ENCODE measurements at places on chromosomes 3 and 15. TPM values are rescaled to one million over a fixed set of nuclear protein-coding genes. Genes with fewer than 3 reads are reported as not detected.

Gene AVEN
- 16.5 TPM for total RNA-seq

DNA sequence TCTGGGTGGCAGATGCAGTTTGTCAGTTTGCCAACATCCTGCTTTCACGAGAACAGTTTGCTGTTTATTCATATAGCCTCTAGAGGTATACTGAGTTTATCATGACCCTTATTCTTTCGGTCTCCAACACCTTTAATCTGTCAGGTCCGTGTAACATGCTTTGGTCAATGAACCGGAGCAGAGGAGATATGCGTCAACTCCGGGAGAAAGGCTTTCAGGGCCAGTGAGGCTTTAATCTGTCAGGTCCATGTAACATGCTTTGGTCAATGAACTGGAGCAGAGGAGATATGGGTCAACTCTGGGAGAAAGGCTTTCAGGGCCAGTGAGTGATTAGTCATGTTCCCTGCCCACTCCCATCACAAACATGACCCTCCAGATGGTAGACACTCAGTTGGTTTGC, 16.9 kb upstream of the GPD1L start:
- no peak for DNase-seq

- DNase-seq, result no peak
Measured at GRCh38 chr3:26271848-26272247, 350.7 kb upstream of the LRRC3B start.

Gene PTPRG
- 15.7 TPM for total RNA-seq

DNA sequence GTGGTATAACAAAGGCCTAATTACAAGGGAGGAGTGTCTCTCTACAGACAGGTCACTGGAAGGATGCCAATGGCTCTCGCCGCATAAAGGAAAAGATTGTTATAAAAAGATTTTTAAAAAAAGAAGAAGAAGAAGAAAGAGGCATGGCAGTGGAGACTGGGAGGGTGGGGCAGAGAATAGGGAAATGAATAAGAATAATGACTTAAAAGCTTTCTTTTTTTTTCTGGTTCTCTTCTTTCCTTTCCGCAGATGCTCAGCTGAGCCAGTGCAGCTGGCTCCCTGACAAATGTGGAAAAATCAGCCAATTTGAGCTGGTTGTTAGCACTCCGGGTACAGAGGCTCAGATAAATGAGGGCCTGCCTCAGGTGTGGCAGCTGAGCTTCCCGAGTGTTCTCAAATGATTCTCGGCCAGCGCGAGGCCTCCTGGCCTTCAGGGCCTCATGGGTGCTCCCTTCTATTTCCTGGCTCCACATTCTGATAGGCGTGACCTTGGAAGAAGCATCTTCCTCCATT, 234.1 kb downstream of the RORA start:
- no peak for DNase-seq

Gene LINGO1
- not detected for total RNA-seq

GRCh38 chr3:15497964-15498363, 23.5 kb downstream of the COLQ start:
- no peak for DNase-seq

Gene TIMP4
- total RNA-seq, result 0.52 TPM

GRCh38 chr3:18752273-18752934, 327.3 kb upstream of the SATB1 start:
- DNase-seq, result no peak

- no peak for DNase-seq
Measured at GRCh38 chr3:134394380-134394779, 20.1 kb upstream of the AMOTL2 start.

Gene NEK10
- total RNA-seq, result 1.8 TPM

DNA sequence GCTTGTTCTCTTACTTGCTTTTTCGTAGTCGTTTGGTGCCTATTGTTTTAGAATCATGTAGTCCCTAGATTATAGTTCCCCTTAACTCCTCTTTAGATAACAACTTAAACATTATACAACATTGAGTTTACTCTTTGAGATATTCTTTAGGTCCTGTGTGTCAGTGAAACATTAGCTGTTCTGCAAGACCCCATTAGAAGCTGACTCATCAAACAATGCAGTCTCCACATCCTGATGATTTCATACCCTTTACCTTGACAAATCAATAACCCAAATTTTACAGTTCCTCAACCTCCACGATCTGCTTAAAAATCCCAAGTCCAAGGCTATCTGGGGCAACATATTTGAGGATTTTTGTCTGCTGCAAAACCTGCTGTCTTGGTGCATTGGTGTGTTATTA, 582.9 kb downstream of the NSUN3 start:
- no peak for DNase-seq

DNA sequence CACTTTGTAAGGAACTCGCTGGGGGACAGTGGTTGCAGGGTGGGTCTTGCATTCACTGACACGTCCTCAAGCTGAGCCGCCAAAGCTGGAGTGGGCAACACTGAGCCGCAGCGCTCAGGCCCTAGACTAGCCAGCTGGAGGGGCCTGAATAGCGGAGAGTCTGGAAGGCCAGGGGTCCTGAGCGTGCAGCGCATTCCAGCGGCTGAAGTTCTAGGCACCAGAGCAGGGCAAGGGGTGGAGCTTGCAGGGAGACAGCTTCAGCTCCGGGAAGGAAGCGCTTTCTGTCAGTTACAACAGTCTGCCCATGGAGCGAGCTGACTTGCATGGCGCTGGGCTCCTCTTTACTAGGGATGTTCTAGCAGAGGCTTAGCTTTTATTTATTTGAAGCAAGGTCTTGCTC, 2.7 kb downstream of the MAP6D1 start:
- no peak for DNase-seq

DNA sequence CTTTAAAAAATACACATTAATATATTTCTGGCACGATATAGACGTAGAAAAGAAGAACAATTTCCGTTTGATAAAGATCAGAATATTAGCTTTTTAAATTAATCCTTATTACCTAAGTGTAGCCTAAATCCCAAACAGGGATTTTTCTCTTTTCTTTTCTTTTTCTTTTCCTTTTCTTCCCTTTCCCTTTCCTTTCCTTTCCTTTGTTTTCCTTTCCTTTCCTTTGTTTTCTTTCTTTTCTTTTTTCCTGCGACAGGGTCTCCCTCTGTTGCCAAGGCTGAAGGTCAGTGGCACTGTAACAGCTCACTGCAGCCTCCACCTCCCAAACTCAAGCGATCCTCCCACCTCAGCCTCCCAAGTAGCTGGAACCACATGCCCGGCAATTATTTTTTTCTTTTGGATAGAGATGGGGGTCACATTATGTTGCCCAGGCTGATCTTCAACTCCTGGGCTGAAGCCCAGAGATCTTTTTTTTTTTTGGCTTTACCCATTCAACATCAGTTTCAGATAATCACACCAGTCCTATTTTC, 1.8 kb upstream of the USF3 start:
- DNase-seq, result no peak

GRCh38 chr3:354432-354831, 157.9 kb downstream of the CHL1 start:
- peak; percentile 61 for DNase-seq

DNA sequence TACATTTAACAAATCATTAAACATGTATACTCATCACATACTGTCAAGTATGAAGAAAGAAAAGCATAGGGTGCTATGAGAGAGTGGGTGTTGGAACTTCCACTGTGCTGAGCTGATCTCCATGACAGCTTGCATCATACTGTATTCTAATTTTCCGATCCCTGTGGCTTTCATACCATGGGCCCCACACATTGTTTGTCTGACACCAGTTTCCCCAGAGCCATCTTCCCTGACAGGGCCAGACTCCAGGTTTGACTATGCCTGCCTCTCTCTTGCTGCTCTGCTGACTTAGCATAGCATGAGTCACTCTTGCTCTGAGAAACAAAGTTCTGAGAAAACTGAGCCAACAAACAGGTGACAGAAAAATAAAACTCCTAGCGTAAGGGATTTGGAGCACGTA, 37.0 kb upstream of the CASR start:
- no peak for DNase-seq

GRCh38 chr15:63497642-63498467, 6.5 kb upstream of the USP3 start:
- no peak for DNase-seq

DNA sequence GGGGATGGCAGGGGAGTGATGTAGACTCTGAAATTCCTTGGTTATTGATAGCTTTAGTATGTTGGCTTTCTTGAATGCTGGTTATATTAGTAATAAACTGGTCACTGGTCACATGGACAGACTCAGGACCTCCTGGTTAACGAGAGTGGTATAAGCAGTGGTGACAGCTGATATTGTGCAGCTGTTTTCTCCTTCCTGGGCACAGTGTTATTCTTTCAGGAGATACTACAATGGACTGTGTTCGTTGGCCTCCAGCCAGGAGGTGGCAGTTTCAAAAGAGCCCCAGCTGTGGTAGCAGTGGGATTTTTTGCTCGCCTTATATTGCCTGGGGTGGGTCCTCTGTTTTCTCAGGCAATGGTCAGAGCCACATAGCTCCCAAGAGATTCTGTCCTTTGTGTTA, 181.6 kb upstream of the RBMS3 start:
- peak; percentile 4 for DNase-seq

- DNase-seq, result peak; percentile 78
Measured at GRCh38 chr3:4976109-4976508, 3.1 kb upstream of the BHLHE40 start.

GRCh38 chr3:150174179-150174578, 203.5 kb upstream of the PFN2 start:
- no peak for DNase-seq

Gene C2CD4A
- total RNA-seq, result not detected

DNA sequence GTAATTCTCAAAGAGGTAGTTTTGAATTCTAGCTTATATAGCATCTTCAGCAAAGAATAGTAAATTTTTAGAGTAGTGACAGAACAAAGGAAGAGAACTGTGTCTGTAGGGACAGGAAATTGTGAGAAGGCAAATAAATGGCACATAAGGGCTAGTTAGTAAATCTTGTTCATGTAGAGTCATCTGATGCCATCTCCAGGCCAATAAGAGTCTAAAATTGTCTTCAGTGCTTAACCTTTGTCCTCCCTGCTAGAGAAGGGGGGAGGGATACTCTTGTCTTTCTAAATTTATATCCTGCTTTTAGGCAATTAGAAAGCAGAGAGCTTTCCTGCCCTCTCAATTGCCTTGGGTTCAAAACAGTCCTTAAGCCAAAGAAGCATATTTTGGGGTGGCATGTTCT, 87.0 kb upstream of the DNAJC19 start:
- DNase-seq, result no peak

DNA sequence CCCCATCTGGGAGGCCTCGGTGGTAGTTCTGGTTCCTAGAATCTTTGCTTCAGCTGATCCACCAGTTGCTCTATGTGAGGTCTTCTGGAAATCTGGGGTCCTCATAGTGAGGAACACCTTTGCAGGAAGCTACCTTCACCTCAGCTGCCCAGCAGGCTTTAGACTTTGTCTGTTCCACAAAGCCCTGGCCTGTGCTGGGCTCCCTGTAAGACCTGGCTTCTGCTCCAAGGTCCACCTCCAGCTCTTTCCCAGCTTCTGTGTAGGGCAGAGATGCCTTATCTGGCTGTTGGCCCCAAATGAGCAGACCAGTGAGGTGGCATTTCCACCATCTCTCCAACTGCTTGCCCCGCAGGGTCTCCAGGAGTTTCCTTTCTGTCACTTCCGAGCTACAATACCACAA, 8.2 kb upstream of the HOMER2 start:
- DNase-seq, result no peak

DNA sequence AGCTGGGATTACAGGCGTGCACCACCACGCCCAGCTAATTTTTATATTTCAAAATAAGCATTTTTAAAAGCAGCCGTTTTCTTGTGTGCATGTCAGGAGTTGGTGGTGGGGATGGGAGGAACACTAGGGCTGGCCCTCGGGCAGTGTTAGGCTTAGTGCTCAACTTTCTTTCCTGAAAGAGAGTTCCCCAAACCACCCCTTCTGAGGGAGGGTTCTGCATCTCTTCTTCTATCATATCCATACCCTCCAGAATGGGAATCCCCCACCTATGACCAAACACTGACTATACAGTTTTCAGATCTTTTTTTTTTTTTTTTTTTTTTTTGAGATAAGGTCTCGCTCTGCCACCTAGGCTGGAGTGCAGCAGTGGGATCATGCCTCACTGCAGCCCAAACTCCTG, 12.5 kb downstream of the PFKFB4 start:
- no peak for DNase-seq

Gene DNAH12
- total RNA-seq, result not detected

Gene TMCO5A
- total RNA-seq, result not detected

DNA sequence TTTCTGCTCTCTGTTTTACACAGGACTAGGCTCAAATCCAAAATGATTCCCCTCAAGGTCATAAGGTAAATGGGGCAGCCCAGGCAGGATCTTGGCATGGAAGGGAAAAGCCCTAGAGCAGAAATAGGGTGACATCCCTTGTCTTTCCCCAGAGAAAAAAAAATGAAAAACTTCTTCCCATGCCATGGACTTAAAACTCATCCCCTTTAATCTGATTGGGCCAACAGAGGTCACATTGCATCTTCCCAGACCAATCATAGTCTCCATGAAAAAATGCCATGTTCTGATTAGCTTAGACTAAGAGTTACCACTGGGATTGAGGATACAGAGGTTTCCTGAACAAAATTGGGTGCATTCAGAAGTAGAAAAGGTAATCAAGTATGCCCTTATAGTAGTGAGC, 241.3 kb upstream of the LRTM1 start:
- no peak for DNase-seq

Gene KIF9
- 5.3 TPM for total RNA-seq

- no peak for DNase-seq
Measured at GRCh38 chr15:99826157-99826780, 93.0 kb upstream of the LYSMD4 start.

Gene KLHL40
- not detected for total RNA-seq

GRCh38 chr15:68435966-68436365, 4.0 kb upstream of the ITGA11 start:
- DNase-seq, result no peak

DNA sequence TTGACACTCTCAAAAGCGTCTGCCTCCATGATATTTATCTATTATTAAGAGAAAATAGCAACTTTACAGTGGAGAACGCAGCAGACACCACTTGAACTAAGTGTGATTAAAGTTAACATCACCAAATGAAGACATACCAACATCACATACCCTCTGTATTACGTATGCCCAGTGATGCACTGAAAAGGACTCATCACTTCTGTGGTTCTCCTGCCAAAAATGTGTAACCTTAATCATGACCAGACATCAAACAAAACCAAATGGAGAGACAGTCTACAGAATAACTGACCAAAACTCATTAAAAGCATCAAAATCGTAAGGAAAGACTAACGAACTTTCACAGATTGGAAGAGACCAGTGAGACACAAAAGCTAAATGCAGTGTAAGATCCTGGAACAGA, 103.2 kb downstream of the PPP2R3A start:
- DNase-seq, result no peak

GRCh38 chr15:92157666-92158298, 235.9 kb upstream of the ST8SIA2 start:
- no peak for DNase-seq

Gene GPR160
- 5.6 TPM for total RNA-seq
